ENCODE measurements at places on chromosomes 7 and 10. TPM values are rescaled to one million over a fixed set of nuclear protein-coding genes. Genes with fewer than 3 reads are reported as not detected.

GRCh38 chr10:59508296-59508695 lies 145.9 kb upstream of the FAM13C start:
- DNase-seq, result no peak

- no peak for DNase-seq
These were observed 38.6 kb downstream of the MRC1 start for GRCh38 chr10:17847585-17848296.

DNA sequence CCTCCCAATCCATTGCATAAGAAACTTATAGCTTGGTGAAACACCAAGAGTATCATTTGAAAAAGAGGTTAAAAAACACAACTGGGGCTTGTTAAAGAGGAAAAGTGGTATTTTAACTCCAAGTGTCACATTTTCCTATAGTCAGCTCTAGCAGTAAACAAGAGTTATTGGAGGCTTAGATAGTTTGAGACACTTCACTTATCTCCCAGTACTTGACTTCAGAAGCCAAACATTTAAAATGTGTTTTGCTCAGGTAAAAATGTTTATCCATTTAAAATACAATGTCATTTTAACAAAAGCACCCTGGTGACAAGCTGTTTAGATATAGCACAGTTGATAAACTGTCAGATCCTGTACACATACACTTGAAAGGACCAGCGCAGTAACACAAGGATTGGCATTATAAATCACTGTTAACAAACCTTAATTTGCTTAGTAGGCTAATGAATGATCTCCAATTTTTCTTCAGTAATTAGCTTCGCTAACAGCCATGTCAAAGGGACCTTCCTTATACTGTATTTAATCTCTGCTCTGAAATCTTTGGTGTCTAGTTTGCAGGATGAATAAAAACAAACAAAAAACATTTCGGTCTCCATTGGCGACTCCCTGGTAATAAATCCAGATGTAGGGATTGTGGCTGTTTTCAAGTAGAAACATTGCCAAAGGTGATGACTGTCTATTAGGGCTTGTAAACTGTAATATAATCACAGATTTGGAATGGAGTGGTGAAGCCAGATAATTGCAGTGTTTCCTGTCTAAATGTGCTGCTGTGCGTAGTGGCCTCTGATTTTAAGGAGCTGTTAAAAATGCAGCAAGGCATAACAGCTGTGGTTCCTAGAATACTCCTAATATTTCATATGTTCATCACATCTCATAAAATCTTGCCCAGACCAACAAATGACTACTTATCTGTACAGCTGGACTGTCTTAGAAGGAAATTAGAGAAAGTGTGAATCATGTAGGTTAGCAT lies 545.1 kb downstream of the AUTS2 start:
- no peak for DNase-seq

DNA sequence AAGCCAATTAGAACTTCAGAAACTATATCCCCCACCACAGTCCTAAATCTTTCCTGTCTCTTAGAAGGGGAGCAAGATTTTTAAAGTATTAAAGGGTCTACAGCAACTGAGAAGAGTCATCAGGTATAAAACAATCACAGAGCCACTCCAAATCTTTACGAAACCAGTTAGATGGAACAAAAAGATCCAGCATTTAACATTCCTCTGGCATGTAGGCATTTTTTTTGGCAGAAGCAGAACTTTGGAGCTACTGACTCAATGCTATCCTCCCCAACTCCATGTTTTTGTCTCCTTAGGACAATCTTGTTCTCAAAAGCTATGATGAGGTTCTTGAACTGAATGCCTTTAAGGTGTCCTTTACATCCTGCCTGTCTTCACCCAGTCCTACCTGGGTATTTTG lies 333.3 kb downstream of the PRPF18 start:
- DNase-seq, result no peak

- DNase-seq, result no peak
These were observed 39.4 kb downstream of the FAM241B start for GRCh38 chr10:69669409-69669808.

DNA sequence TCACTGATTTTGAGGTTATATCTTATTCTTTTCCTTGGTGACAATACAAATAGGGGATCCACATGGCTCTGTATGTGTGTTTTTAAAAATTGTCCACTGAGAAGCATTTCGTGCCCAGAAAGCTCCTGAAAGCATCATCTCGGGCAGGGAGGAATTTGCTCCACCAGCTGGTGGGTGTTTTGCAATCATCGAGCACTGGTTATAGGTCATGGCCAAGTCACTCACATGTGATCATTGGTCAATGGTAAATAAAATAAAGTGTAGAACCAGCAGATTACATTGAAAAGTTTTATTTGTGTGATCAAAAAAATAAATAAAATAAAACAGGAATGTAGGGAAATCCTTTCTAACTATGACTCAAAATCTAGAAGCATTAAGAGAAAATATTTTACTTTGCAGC lies 23.0 kb upstream of the SNX13 start:
- DNase-seq, result no peak

DNA sequence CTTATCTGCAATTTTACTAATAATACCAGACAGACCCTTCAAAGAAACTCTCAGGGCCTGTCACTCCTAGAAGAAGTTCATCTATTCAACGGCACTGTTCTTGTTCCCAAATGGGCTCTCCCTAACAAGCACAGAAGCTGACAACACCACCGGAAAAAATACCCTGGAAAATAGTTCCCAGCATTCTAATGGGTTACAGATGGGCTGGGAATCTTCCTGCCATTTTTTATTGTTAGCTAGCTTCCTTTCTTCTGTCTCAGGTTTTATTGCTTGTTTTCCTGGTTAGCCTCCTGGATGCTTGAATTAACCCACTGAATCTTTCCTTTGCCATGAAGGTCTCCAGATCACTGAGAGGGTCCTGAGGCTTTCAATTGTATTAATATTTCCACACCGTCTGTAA lies 689.8 kb upstream of the NRP1 start:
- no peak for DNase-seq

- DNase-seq, result no peak
These were observed 27.8 kb downstream of the DENND10 start for GRCh38 chr10:119131512-119132240.

KIF11 gene
- total RNA-seq, result 0.78 TPM

DNMBP gene
- 5.7 TPM for total RNA-seq

SPDYE9 gene
- total RNA-seq, result not detected

Measured in Right ventricle myocardium superior (tissue), 1 donor.